ENCODE measurements at places on chromosomes 6 and 20.

- no peak for DNase-seq
These were observed 227.7 kb downstream of the SLC35F1 start for GRCh38 chr6:118134736-118135135.

GRCh38 chr20:56627122-56628014 lies 1.7 kb upstream of the TFAP2C start:
- no peak for DNase-seq

GRCh38 chr6:118896339-118897136 lies 2.6 kb downstream of the ASF1A start:
- DNase-seq = no peak

DNA sequence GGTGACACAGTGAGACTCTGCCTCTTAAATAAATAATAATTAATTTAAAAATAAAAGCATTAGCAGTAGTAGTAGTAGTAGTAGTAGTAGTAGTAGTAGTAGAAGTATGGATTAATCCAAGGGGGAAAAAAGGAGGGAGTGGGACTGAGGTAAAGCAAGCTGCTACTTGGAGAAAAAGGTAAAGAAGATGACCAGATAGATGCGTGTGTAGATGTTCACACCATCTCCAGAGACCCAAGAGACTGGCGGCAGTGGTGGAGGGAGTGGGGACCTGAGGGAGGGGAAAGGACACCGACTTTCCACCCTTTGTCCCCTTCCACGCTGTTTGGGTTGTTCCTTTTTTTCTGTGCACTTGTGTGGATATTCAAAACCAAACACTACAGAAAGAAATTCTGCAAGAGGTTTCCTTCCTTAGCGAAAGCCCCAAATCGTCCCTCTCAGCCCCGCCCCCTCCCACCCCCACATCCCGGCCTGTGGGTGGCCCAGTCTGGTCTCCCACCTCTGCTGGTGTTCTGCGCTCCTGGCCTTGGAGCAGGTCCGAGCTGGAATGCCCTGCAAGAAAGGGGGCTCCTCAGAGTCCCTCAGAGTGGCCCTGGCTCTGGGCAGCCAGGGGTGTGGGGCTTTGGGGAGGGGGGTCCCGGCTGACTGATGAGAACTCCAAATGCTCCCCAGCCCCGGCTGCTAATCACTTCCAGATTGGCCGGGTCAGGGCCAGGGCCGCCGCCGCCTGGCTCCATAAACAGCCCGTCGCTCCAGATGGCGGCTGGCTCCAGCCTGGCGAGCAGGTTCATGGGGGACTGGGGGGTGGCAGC lies 60.2 kb downstream of the UBE2V1 start:
- no peak for DNase-seq

DNA sequence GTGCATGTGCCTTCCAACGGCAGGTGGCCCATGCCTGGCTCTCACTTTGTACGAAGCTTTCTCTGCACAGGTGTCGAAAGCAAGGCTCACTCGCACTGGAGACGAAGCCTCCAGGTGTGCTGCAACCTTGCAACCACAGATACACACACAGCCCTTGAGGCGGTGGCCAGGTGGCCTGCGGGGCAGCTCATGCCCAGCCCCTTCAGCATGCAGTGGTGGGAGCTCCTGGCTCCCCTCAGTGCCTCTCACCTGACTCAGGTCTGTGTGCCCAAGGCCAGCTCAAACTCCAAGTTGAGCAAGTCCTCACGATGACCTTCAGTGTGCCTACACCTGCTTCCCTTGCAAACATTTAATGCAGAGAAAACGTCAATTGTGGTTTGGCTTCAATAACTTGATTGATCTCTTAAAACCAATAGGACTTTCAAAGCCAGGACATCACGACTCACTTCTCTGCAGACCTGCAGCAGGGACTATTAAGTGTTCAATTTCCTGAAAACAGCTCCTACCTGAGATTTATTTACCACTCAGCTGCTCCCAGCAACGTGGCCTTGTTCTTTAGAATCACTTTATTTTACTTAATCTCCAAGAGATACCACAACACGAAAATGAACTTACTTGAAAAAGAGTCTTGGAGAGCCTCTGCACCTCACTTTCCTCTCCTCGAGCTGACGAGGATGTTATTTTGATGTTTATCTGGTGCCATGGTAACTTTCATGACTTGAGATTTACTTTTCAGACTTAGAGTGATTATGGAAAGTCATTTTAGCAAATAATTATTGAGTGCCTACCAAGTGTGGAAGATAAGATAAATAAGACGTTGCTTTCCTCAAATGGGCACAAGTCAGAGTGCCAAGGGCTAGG lies 86.3 kb downstream of the SLC22A23 start:
- DNase-seq = no peak

DNA sequence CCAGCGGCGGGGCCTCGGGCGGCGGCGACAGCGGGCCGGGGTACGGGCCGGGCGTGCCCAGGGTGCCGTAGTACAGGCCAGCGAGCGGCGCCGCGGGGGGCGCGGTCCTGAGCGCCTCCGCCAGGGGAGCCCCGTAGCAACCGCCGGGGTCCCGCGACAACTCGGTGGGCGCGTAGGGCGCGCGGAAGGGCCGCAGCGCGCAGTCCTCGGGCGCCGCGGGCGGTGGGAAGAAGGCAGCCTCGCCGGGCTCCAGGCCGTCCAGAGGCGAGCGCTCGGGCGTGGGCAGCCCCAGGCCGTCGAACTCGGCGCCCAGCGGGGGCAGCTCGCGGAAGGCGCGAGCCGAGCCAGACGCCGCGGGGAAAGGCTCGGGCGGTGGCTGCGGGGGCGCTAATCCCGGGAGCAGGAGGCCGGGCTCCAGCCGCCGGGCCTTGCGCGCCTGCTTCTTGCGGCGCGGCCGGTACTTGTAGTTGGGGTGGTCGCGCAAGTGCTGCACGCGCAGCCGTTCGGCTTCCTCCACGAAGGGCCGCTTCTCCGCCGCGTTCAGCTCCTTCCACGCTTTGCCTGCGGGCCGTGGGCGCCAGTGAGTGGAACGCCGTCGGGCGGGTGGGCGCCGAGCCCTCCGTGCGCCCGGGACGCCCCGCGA lies 916 bp downstream of the SOX18 start:
- no peak for DNase-seq

GRCh38 chr6:90021711-90022110 lies 127.4 kb downstream of the GJA10 start:
- no peak for DNase-seq

GRCh38 chr6:28977341-28978132 lies 27.6 kb downstream of the ZNF311 start:
- DNase-seq = no peak

All from stimulated activated CD8-positive, alpha-beta memory T cell treated with anti-CD3 and anti-CD28 coated beads, Interleukin-7, amount 100 ng/mL, for 1 hour (primary cell).